ENCODE measurements at places on chromosomes 12 and 14. TPM values are rescaled to one million over a fixed set of nuclear protein-coding genes. Genes with fewer than 3 reads are reported as not detected.
A peak's percentile ranks its signal among the peaks of the same experiment; 100 is the strongest.

Gene EFS
- total RNA-seq: 15.4 TPM

GRCh38 chr14:66140213-66140918 lies 345.8 kb upstream of the CCDC196 start:
- no peak for DNase-seq

- DNase-seq: no peak
Observed at GRCh38 chr14:85247071-85247470, 282.9 kb upstream of the FLRT2 start.

Gene ATP5MC2
- 235 TPM for total RNA-seq

- DNase-seq: no peak
Observed at GRCh38 chr12:72610342-72610741, 338.2 kb downstream of the TRHDE start.

DNA sequence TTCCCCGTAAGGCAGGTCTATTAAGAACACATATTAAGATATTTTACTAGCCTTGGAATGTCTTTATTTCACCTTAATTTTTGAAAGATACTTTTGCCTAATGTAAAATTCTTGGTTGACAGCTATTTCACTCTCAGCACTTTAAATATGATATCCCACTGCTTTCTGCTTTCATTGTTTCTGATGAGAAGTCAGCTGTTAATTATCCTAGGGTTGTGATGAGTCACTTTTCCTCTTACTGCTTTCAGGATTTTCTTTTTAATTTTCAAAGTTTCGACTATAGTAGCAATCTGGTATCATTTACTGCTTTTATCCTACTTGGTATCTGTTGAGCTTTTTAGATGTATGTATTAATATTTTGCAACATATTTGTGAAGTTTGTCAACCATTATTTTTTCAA lies 578.9 kb upstream of the ATP2B1 start:
- DNase-seq: no peak

GRCh38 chr14:79836577-79836976 lies 374.7 kb downstream of the DIO2 start:
- DNase-seq: no peak

- DNase-seq: no peak
Observed at GRCh38 chr14:38016497-38016896, 191.2 kb upstream of the SSTR1 start.

Gene ZC2HC1C
- total RNA-seq: 9.2 TPM

- no peak for DNase-seq
Observed at GRCh38 chr12:127240249-127240929, 1026.6 kb upstream of the TMEM132C start.

DNA sequence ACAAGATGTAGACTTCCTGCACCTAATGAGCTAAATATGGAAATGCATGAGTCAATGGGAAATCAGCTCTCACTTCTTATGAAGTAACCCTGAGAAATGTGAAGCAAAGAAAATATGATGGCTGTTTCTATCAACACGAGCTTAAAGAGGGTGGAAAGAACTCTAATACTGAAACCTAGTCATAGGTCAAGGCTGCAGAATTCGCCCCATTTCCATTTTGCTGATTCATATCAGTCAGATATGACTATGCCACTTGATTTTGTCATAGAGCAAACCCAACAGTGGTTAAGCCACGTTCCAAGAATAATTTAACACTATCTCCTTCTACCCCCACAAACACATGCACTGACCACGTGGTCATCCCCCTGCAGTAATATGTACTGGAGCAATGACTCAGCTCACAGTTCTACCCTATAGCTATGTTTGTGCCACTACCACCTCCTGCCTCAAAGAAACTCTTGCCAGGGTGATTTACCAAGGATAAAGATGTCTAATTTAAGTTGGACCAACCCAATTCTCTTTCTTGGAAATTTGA lies 157.5 kb downstream of the TMTC3 start:
- DNase-seq: peak; percentile 80

- DNase-seq: no peak
Observed at GRCh38 chr12:116598311-116599284, 39.4 kb downstream of the MAP1LC3B2 start.

GRCh38 chr14:47626151-47627035 lies 49.0 kb downstream of the MDGA2 start:
- DNase-seq: no peak

DNA sequence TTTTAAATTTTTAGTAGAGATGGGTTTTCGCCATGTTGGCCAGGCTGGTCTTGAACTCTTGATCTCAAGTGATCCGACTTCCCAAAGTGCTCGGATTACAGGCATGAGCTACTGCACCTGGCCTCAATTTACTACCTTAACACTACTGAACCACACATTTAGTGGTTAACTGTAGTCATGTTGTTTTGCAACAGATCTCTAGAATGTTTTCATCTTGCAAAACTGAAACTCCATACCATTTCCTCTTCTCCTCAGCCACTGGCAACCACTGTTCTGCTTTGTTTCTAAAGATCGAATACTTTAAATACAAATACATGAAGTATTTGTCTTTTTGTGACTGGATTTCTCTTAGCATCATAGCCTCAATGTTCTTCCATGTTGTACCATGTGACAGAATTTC lies 15.4 kb upstream of the SMCO2 start:
- DNase-seq: no peak

- no peak for DNase-seq
Observed at GRCh38 chr12:98513379-98514322, 1.7 kb upstream of the TMPO start.

GRCh38 chr12:108755481-108755880 lies 24.2 kb upstream of the CORO1C start:
- no peak for DNase-seq

Gene ADCY6
- 26.2 TPM for total RNA-seq

Gene APOF
- not detected for total RNA-seq

DNA sequence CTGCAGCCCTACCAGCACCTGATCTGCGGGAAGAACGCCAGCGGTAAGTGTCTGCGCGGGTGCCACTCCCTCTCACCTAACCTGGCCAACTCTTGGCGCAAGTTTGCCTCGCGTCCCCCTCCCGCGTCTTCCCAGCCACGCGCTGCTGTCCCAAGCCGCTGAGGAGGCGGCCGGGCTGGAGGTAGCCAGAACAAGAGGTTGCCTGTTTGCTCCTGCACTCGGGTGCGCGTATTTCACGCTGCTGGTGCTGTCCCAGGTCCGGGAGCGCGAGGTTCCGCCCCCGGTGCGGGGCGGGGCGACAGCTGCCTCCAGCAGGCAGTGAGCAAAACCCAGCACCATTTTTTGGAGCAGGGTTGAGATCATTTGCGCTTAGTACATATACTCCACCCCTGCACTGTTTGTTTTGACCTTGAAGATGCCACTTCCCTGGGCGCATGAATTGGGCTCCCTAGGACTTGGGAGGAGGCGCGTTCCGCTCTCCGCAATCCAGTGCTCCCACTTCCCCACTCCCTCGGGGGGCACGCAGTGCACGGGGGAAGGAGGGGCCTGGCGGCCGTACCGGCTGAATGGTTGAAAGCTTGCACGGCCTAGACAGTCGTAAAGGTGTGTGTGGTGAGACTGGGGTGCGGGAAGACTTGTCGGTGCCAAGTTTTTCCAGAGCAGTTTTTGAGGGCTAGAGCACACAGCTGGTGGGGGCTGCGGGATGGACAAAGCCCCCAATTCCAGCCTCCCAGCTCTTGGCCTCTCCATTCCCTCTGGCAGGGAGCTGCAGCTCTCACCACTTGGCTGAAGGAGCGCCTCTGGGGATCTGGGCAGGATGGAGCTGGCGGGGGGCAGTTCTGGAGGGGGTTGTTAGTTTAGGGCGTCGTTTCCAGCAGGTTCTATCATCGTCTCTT lies 226.9 kb upstream of the CRY1 start:
- DNase-seq: no peak

Gene TFCP2
- total RNA-seq: 19.1 TPM

Gene OR4Q3
- total RNA-seq: not detected

Gene TTC6
- 0.13 TPM for total RNA-seq

Gene AQP6
- total RNA-seq: not detected

GRCh38 chr14:50928002-50928635 lies 16.2 kb downstream of the PYGL start:
- no peak for DNase-seq

Gene IL31
- not detected for total RNA-seq

DNA sequence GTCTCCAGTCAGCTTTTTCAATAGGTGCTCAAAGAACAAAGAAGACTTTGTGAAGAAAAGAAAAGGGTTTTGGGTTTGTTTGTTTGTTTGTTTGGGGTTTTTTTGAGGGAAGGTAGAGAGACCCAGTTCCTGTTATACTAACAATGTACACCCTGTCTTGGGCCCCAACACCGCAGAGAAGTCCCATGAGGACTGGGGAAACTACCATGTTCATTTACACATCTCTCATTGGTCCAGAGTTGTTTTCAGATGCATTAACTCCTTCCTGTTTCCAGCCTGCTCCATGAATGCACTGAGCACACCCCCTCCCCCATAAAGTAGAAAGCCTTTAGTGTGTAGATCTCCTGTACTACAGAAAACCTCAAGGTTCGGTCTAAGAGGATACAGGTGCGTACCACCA lies 51.1 kb upstream of the SLC8A3 start:
- no peak for DNase-seq

GRCh38 chr12:52523824-52524223 lies 3.6 kb upstream of the KRT5 start:
- DNase-seq: no peak

DNA sequence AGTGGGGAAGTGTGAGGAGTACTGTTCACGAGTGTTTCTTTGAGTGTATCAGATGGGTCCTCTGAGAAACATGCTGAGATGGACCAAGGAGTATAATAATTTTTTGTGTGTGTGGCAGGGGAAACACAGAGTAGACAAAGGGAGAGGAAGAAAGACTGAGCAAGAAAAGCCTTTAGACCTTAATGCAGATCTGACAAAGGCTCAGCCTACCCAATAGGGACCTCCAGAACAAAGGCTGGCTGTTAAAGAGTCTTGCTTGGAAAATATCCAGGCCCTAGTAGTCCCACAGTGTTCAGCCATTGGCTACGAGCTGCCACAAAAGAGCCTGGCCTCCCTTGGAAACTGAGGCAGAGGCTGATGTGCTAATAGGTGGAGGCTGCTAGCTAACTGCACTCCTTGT lies 13.5 kb downstream of the COQ5 start:
- no peak for DNase-seq

Gene SERPINA5
- 1.9 TPM for total RNA-seq

Gene ANG
- 0.14 TPM for total RNA-seq

DNA sequence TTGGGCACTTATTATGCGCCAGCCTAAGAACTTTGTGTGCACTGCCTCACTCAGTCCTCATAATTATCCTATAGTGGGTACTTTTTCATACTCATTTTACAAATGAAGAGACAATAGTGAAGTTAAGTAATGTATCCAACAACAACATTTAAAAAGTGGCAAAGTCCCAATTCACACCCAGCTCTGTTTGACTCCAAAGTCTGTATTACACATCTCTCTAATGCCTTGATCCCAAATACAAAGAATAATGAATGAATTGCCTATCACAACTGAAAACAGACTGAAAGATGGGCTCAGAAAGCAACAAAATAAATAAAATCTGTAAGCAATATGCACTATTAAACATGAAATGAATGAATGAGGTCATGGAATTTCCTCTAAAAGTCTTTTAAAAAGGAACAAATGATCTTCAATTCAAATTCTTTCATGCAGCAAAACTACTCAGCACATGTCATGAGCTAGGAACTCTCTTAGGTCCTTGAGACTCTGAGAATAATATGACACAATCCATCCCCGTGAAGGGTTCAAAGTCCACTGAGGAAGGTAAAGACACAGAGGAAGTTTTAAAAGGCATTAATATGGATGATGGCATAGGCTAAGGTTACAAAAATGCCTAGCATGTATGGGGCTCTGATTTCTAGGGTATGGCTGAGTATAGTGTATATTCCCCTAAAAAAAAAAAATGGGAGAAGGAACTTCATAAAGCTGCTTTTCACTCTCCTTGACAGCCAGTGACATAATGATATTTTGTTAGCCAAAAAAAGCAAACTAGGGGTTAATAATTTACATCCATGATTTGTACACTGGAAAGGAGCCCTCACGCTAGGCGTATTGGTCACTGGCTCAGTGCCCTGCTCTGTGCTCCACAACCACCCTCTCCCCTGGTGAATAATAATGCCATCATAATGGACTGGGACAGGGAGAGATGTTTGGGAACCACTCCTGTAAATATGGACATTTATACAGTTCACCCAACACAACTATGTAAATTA lies 103.4 kb downstream of the SLC2A13 start:
- DNase-seq: peak; percentile 19

- DNase-seq: peak; percentile 19
Observed at GRCh38 chr12:98973395-98973794, 328.3 kb downstream of the APAF1 start.

DNA sequence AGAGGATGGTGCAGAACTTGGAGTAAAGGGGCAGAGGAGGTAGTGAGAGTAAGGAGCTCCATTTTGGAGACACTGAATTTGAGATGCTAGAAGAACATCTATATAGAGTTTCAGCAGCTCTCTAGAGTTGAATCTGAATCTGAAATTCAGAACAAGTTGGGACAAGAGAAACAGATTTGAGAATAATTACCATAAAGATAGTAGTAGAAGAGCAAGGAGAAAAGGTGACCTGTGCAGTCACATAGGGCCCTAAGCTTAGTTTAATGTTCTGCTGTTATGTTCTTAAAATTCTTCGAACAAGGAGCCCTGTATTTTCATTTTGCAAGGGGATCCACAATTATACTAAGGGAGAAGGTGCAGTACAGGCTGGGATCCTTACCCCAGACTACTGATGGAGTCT lies 7.4 kb downstream of the REM2 start:
- no peak for DNase-seq

GRCh38 chr14:33030386-33030785 lies 91.7 kb downstream of the NPAS3 start:
- DNase-seq: no peak

GRCh38 chr14:76939015-76939742 lies 89.3 kb downstream of the IRF2BPL start:
- DNase-seq: no peak

Gene PKP2
- 19.6 TPM for total RNA-seq

Measured in kidney epithelial cell (primary cell).